ENCODE measurements at places on chromosomes 16 and 17. TPM values are rescaled to one million over a fixed set of nuclear protein-coding genes. Genes with fewer than 3 reads are reported as not detected.

Gene EFCAB13
- total RNA-seq, result 6.6 TPM

Gene PPP1R27
- total RNA-seq, result not detected

Gene KLHL10
- total RNA-seq, result not detected

Gene MAP2K6
- total RNA-seq, result 14.2 TPM

Gene IL21R
- total RNA-seq, result under 0.01 TPM

Gene VKORC1
- total RNA-seq, result 109 TPM

Gene RFWD3
- total RNA-seq, result 19.4 TPM

Gene PLCD3
- 51.4 TPM for total RNA-seq

Gene GPR142
- 0.68 TPM for total RNA-seq

Gene HLF
- not detected for total RNA-seq

Gene MYH2
- total RNA-seq, result not detected

Gene COX10
- 21.1 TPM for total RNA-seq

Gene SPIRE2
- 2.1 TPM for total RNA-seq

Gene NMRAL1
- total RNA-seq, result 65.2 TPM

Gene DCTPP1
- 61.3 TPM for total RNA-seq

Gene RSL1D1
- 75.7 TPM for total RNA-seq

Gene TUBG2
- total RNA-seq, result 7.7 TPM

Gene NECAB2
- total RNA-seq, result not detected

Gene JPH3
- total RNA-seq, result 0.34 TPM

Gene CLEC18C
- not detected for total RNA-seq

Gene JUP
- 416 TPM for total RNA-seq
